ENCODE measurements at places on chromosomes 7 and 10.

GRCh38 chr7:9835199-9835598 is 1138.5 kb upstream of the PHF14 start:
- no peak for DNase-seq

DNA sequence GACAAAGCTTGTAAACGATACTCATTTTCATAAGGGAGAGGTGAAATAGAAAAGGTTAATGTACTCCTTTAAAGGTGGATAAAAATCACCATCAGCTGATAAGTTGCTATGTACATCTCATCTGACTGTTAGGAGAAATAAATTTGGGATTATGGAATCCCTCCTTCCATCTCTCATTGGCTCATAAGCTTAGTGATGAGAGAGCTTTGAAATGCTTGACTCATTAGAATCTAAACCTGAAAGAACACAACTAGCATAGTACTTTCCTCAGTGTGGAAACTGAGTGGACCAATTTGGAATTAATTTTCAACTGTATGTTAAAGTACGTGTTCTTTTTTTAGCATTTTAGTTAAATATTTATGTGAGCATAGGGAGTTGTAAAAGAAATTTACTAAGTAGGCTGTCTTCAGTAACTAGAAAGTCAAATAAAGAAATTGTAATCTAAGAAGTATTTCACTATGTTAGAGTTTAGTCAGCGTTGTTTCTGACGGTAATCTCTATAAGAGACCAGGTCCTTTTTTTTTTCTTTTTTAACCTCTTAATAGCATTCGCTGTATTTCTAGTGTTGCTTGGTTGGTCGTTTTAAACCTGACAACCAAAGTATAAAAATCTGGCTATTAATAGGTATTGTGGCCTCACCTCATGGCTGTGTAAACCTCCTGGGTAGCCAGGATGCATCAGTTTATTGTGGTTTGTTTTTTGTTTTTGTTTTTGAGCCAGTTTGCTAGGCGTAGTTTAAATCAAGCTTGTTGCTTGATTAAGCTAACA is 34.4 kb downstream of the FHIP2A start:
- DNase-seq: no peak

DNA sequence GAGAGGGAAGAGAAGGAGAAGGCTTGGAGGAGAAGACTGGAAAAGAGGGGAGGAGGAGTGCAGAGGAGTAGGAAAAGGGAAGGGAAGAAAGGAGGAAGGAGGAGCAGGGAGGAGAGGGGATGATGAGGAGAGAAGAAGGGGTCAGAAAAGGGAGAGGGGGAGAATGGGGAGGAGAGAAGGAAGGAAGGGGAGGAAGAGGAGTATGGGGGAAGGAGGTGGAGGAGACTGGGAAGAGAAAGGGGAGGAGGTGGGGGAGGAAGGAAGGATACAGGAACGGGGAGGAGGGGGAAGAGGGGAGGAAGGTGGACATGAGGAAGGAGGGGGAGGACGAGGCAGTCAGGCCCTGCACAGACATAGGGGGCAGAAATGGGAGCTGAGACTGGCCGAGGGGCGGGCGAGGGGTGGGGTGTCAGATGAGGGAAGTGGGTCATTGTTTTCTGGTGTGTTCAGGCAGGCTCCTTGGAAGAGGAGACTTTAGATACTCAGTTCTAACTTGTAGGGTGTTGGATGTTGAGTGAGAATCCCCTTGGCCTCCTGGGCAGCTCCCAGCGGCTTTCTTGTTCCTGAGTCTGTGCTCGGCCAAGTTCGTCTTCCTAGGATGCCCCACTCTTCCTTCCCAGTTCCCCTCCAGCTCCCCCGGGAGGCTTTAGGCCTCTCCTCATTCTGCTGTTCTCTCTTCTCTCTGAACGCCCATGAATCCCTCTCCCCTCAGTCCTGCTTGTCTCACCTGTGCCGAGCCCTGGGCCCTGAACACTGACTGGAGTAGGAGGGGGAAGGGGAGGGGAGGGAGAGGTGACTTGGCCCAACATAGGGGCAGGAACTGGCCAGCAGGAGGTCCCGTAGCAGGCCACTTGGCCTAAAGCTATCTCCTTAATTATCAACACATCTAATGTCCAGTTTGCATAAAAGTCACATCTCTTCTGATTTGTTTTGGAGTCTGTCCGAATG is 12.8 kb upstream of the CRHR2 start:
- no peak for DNase-seq

GRCh38 chr10:62728479-62728878 is 76.0 kb upstream of the ADO start:
- no peak for DNase-seq

DNA sequence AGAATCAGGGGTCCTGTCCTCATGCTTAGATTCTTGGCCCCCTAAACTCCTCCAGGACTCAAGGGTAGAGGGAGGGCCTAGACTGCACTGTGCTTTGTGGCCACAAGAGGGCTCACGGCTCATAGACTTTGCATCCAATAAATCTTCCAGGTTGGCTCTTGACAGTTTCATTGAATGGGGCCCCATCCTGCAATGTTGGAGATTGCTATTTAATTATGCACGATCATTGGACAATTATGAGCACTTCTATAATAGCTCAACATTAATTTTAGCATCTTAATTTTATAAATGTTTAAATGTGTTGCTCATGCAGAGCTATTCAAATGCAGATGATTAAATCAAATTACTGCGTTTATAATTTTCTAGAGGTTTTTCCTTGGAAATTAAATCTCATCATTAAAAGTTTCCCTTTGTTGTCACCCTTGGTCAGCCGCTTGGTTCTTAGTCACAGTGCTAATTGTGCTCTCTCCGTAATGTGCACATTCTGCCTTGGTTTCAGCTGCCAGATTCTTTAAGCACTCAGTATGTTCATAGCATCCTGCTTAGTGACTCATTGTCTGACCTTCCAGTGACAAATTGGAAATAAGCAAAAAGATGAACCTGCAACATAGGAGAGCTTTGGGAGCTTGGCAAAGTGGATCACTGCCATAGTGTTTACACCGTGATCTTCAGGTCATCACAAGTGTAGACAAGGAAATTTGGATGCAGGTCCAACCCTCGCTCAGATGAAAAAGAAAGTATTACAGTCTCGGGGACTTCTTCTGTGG is 33.4 kb upstream of the PLPP4 start:
- DNase-seq: peak; percentile 18

DNA sequence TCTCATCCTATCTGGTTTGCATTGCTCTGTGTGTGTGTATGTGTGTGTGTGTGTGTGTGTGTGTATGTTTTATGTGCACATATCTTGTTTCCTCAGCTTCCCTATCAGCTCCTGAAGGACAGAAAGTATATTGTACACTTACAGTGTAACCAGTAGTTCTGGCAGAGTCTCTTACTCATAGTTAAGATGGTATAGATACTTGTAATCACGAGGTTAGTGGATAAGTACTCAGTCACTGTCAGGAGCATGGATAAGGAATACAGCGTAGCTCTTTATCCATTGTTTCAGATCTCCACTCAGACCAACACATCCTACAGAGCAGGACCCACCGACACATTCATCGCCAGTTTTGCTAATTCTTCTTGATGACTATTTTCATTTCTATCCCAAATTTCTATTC is 275.0 kb downstream of the TSPAN12 start:
- DNase-seq: no peak

DNA sequence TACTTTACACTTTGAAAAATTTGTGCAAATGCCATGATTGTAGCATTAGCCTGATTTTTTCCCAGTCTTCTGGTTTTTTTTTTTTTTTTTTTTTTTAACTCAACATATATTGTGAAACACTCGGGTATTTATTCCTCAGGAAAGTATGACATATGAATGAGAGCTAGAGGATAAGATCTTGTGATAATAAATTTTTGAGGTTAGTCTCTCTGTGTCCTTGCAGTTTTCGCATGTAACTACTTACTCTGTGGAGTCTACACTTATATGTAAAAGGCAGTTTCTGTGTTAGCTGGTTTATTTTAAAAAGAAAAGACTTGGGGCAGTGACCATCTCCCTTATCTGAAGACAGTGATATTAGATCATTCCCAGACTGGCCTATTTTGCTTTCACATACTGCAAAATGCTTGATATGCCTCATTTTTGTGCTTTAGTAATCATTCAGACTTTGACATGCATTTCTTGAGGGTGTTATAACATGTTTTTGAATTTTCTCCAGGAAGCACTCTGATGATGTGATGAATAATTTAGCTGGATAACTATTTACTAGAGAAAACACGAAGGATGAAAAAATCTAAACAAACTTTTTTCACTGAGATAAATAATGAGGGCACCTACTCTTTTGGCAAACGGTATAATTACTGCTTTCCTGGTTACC is 371.0 kb downstream of the NRG3 start:
- no peak for DNase-seq

DNA sequence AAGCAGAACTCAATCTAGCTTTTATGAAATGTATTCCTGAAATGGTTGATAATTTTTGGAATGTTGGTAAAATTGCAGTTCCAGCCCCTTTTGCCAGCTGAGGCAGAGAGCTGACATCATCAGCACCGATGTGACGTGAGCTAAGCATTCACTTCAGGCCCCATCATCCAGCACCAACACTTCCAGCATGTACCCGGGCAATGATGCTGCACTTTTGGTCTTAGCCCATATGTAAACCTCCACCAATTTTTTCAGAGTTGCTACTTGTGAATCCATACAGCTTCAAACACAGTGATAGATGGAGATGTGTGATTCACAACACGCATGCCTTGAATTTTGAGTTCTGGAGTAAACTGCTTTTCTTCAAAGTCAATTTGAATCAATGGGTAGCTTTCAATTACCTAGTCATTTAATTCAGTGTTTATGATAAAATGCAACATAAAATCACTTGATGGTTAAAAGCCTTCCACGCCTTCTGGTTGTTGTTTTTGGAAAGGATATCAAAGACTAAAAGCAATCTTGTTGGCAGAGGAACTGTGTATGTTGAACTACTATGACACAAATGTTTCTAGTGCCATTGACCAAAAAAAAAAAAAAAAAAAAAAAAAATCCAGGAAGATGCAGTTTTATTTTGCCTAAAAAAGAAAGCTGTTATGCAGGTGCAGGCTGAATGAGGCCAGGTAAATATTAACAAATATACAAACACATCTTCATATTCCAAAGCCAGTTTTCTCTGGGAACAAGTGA is 73.9 kb downstream of the NRP1 start:
- no peak for DNase-seq

DNA sequence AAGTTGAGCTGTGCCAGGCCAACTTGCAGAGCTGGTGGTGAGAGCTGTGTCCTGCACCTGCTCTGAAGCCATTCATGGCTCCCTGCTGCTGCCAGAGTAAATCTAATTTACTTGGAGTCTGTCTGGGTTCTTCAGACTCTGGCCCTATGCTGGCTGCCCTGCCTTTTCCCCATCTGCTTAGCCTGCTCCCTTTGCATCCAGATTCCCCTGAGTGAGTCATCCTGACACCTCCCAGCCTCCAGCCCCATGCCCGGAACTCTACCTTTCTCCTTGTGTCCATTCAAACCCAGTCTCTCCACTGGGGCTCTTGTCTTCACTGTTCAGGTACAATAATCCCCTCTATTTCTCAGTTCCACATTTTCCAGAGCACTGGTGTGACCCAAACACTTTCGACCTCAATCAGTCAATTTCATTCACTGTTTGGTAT is 434.4 kb upstream of the ZMIZ1 start:
- no peak for DNase-seq

- DNase-seq: no peak
Measured at GRCh38 chr7:155579565-155579964, 33.2 kb upstream of the CNPY1 start.

DNA sequence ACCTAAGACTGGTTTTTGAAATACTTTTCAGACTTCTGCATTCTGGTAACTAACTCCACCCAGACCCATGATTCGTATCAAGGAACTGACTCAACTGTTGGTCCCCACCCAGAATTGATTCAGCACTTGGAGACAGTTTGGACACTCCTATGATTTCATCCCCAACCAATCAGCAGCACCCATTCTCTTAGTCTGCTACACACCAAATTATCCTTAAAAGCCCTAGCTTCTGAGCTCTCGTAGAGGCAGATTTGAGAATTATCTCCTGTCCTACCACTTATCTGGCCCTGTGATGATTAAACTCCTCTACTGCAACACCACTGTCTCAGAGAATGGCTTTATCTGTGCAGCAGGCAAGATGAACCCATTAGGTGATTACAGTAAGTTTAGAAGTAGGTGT is 7.7 kb upstream of the GSTO1 start:
- peak; percentile 26 for DNase-seq

DNA sequence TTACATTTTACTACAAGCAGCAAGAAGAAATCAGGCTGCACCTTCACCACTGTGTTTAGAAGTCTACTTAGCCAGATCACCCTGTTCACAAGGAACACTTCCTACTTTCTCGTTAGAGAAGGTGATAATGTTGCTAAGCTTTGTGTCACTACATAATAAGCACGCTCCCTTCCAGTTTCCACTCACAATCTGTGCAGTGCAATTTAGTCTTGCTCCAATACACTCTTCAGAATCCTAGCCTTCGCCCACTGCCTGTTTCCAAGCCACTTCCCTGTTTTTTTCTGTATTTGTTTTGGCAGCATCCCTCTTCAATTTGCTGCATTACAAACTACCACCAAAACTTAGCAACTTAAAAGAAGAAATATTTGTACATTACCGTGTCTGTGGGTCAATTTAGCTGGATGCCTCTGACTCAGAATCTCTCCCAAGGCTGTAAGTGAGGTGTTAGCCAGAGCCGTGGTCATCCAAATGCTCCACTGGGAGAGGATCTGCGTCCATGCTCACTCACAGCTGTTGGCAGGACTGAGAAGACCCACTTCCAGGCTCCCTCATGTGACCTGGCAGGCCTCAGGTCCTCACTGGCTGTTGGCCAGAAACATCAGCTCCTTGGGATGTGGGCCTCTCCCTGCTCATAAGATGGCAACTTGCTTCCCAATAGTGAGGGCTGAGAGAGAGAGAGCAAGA is 110.4 kb downstream of the PON1 start:
- no peak for DNase-seq

DNA sequence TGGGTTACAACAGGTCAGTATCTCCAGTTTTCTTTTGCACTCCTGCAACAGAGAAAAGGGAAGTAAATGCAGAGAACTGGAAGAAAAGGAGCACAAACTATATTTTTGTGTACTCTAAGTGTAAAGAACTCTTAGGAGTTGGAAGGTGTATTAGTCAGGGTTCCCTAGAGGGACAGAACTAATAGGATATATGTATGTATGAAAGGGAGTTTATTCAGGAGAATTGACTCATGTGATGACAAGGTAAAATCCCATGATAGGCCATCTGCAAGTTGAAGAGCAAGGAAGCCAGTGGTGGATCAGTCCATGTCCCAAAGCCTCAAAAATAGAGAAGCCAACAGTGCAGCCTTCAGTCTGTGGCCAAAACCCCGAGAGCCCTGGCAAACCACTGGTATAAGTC is 22.6 kb upstream of the RAB18 start:
- DNase-seq: no peak

GRCh38 chr7:73834626-73835191 is 3.9 kb downstream of the CLDN4 start:
- DNase-seq: no peak

GRCh38 chr7:114554781-114555537 is 140.3 kb downstream of the FOXP2 start:
- DNase-seq: no peak

- DNase-seq: no peak
Measured at GRCh38 chr10:84659027-84659426, 330.6 kb downstream of the CCSER2 start.

DNA sequence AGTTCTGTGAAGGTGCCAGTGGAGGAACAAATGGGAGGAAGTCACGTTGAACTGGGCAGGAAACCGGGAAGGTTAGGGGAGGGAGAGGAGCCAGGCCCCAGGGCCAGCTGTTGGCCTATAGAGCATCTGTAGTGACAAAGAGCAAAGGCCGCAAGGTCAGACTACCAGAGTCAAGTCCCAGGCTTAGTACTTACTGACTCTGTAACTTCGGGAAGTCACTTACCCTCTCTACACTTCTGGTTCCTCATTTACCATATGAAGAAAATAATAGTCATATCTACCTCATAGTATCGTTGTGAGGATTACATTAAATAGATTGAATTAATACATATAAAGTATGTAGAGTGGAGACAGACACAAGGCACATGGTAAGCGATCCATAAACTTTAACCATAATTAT is 101.8 kb upstream of the FZD1 start:
- DNase-seq: no peak
